ENCODE measurements at places on chromosomes 1 and 21.

GRCh38 chr1:4118746-4119515 lies 218.9 kb upstream of the C1orf174 start:
- DNase-seq: no peak

- no peak for DNase-seq
Observed at GRCh38 chr1:1191734-1192133, 14.7 kb downstream of the TNFRSF18 start.

DNA sequence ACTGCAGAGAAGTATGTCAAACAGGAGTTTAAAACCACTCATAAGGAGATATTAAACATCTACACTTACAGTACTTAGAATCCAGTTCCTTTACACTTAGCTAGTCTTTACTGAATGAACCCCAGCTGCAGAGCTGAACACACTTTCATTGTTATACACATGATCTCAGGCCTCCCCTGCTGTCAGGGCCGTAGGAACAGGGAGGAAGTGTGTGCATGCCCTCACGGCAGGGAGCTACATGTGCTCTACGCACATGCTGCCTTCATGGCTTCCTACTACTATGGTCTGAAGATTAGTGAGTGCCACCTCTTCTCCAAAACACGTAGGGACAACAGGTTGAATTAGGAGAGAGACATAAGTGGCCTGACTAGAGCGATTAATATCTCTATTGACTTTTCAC lies 191.5 kb downstream of the SIPA1L2 start:
- DNase-seq: no peak

DNA sequence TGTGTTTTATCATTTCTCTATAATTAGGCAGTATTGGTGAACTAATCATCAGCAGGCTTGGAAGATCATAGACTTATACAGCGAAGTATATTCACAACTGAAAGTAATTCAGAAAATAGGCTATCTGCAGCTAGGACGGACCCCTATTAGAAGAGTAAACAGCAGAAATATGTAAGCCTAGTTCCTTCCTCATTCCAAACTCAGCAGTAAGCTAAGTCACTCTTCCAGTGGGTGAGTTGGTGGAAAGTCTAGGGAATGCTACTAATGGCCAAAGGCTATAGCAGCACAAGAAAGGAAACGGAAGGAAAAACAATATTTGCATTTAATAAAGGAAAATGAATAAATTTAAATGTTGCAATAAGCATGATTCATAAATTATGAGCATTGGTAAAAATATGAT lies 918.1 kb upstream of the TMPRSS15 start:
- DNase-seq: no peak

DNA sequence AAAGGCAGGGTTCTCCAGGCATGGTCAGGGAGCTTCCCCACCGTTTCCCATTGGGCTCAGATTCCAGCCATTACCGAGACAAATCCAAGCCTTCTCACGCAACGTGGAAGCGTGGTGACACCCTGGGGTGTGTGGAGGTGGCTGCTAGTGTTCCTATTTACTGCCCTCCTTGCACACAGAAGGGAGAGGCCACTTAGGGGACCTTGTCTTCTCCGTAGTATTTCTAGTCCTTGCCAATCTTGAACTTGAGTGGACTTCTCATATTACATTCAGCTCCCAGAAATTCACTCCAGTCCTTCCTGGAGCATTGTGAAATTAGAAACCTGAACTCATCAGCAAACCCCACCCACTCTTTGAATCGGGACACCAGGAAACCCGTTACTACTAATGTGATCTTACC lies 131.6 kb downstream of the AJAP1 start:
- DNase-seq: no peak

- no peak for DNase-seq
Observed at GRCh38 chr1:150051089-150051373, 16.5 kb upstream of the VPS45 start.

DNA sequence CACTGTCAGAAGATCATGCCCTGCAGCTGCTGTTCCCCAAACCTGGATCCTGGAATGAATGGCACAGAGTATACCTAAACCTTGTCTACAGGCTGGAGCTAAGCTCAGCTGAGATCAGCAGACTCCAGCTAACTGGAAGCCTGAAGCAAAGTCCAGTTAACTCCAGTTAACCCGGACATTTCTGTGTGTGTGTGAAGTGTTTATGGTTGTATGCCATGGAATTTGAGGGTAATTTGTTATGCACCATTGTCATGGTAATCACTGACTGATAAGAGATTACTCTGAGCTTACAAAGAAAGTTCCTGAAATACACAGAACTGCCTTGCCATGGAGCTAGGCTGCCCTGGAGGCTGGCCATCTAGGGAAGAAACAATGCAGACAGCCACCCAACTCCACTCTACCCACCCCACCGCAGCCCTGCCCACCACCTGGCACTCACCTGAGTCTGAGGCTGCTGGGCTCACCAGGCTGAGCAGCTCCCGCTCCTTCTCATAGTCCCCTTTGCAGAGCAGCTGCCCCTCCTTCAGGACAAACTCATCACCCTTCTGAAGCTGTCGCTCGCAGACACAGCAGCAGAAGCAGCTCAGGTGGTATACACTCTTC lies 107.4 kb downstream of the LMX1A start:
- no peak for DNase-seq

- no peak for DNase-seq
Observed at GRCh38 chr1:41837691-41838090, 81.0 kb downstream of the HIVEP3 start.

GRCh38 chr1:45952072-45952471 lies 148.7 kb downstream of the MAST2 start:
- no peak for DNase-seq

DNA sequence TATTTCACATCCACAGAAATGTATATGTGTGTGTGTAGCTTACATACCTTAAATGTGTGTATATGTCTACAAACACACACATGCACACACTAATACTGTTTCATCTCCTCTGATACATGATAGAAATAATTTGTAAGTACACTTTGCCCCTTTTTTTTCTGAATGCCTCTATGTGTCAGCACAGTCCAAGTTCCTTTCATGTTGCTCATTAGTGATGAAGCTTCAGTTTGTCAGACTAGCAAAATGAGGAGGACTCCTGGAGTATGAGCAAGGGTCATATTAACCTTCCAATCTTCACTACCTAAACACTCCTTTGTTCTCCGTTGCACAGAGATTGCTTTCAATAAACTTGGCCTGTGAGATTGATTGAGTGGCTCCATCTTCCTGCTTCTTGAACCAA lies 935.4 kb downstream of the MRPL39 start:
- DNase-seq: no peak

GRCh38 chr1:54199151-54199764 lies 572 bp downstream of the CYB5RL start:
- DNase-seq: no peak

DNA sequence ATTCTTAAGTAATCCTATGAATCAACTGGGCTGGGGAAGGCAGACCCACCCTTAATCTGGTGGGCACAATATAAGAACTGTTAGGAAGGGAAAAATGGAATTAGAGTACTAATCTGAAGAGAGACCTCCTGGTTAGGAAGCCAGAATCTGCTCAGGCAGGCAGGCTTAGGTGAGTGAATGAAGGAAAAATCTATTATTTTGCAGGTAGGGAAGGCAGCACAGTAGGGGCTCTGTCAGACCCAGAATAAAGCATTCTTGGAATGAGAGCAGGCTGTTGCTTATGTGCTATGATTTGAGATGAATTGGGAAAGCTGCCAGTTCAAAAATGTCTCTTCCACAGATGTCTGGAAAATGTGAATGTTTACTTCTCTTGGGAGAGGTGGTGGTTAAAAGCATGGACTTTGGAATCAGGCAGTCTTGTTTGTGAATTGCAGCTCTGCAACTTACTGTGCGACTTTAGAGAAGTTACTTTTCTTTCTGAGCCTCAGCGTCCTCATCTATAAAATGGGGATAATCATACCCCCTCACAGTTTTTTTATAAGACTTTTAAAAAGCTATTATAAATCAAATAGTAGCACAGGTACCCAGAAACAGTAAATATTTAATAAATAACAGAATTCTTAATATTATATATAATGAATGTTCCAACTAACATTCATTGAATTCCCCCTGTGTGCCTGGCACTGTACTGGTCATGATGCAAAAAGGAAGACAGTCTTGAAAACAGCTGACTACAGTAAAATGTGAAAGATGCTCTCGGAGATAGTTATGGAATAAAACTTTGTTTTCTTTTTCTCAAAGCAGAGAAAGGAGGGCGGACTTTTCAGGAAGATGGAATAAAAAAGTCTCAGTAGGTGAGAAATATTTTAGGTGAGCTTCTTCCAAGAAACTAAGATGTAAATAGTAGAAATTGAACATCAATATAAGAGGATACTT lies 15.3 kb upstream of the ZNF644 start:
- DNase-seq: no peak

GRCh38 chr1:218848009-218848408 lies 325.7 kb upstream of the LYPLAL1 start:
- no peak for DNase-seq

DNA sequence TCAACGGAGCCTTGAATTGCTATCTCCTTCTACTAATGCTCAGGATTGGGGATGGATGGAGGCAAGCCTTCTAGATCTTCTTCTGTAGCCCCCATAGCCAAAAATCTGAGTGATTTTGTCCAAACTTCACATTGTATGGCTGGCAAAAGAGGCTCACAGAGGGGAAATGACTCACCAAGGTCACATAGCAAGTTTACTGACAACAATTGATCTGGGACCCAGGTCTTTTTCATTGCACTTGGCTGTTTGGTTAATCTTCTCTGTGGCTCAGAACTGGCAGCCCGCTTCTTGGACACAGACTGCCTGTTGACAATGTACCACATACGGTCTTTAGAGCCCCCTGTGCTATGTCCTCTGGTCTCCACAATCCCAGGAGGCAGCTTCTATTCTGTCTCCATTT lies 3.0 kb upstream of the LACTBL1 start:
- DNase-seq: no peak

GRCh38 chr1:55481634-55482033 lies 266.5 kb upstream of the USP24 start:
- DNase-seq: no peak

- DNase-seq: peak; percentile 79
Observed at GRCh38 chr1:175887981-175888428, 144.6 kb upstream of the TNR start.

DNA sequence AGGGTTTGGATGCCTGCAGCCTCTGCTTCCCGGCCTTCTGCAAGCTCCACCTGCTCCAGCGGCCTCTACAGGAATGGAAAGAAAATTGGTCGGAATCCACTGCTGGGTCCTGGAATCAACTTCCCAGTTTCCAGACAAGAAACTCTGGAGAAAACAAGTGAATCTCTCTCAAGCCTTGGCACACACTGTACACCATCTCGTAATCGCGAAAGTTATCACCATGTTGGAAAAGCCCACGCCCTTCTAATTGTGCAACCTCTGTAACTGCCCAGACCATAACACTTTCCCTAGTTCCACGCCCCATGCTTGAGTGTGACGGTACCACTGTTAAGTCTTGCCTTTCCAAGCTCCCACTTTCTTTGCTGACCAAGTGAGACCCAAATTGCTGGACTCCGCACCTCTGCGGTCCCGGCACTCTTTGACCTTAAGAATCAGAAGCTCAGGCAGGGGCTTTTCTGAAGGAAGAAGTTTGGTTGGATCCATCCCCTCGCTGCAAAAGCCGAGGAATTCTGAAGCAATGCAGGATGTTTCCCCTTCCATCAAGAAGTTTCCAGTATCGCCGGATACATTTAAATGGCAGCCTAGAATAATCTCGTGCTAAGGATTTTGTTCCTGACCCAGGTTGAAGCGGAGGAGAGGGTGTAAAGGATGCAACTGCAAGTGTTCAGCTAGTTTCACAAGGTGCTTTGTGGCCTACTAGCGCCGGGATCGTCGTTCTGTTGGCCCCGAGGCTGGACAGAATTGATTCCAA lies 6.2 kb downstream of the NR5A2 start:
- DNase-seq: no peak

DNA sequence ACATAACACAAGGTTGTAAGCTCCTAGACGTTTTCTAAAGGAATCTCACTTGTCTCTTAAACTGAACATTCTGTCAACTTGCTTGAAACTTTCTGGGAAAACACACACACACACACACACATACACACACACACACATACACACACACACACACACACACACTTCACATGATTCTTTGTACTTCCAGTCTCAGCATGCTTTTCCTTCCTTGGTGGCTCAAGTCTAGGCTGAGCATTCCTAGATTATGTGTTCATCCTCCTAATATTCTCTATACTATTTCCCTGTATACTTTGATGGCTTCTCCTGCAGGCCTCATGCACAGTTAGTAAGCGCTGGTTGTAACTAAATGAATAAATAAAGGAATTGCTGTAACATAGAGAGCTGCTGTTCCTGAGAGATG lies 372.1 kb downstream of the PTPRC start:
- no peak for DNase-seq

GRCh38 chr1:100335436-100335835 lies 16.9 kb upstream of the CDC14A start:
- DNase-seq: no peak

GRCh38 chr1:236284291-236284721 lies 2.5 kb upstream of the ERO1B start:
- no peak for DNase-seq

DNA sequence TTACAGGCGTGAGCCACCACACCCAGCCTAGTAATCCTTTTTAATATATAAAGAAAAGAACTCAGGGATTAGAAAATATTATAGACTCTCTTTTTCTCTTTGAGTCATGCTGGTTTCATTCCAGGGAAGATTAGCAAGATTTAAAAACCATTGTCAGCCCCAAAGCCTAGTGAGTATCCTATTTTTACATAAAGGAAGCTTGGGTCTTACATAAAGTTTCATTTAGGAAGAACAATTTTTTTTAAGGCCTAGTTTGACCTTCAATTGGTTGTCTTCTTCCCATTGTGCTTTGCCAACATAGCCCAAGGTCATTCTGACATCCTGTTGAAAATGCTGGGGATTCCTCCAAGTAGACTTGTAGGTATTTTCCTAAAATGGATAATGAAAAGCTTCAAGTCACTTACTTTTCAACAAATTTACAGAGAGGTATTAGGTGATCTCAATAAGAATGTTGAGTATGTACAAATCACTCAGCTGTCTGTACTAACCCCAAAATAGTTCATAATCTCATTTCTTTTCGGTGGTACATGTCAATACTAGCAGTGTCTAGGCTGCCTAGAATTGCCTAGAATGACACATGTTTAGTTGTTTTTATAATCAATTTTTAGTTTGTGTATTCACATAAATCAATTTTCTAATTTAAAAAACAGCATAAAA lies 4.3 kb upstream of the KIF14 start:
- DNase-seq: no peak

Data from nephron progenitor cell (in vitro differentiated cells).